ENCODE measurements at places on chromosomes 4 and X. TPM values are rescaled to one million over a fixed set of nuclear protein-coding genes. Genes with fewer than 3 reads are reported as not detected.

GRCh38 chr4:149727663-149728062, 88.0 kb downstream of the IQCM start:
- no peak overlapping the region for H3K27ac ChIP-seq
- DNase-seq: no peak
- no peaks in the 10 kb centered on the region for H3K36me3 ChIP-seq

The MAOA gene
- 7.4 TPM for total RNA-seq

DNA sequence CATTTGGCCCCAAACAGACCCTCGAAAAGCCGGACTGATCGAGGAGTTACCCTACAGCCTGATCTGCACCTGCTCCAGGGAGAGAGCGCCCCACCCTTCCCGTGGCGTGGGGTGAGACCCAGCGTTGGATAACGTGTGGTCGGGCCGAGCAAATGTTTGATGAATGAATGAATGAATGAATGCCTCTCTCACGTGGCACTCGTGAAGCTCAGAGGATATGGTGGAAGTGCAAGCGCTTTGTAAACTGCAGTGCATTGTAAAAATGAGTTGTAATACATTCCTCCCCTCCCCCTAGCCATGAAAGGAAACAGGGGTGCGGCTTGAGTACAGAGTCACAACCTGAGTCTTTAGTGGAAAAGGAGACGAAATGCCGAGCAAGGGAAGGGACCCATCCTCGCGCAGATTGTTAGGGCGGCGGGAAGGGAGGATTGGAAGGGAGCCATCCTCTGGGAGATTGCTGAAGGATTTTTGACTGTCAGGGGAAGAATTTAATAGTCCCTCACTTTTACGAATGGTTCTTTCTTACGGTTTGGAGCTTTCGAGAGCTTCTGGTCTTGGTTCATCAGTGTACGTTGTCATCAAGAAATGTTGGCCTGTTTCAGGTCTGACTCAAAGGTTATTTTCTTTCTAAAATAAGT, 772 bp upstream of the FBXW7 start:
- peaks cover 28% of the 10 kb centered on the region for H3K4me1 ChIP-seq
- H3K36me3 ChIP-seq: peaks cover 9% of the 10 kb centered on the region
- DNase-seq: peak; percentile 39

DNA sequence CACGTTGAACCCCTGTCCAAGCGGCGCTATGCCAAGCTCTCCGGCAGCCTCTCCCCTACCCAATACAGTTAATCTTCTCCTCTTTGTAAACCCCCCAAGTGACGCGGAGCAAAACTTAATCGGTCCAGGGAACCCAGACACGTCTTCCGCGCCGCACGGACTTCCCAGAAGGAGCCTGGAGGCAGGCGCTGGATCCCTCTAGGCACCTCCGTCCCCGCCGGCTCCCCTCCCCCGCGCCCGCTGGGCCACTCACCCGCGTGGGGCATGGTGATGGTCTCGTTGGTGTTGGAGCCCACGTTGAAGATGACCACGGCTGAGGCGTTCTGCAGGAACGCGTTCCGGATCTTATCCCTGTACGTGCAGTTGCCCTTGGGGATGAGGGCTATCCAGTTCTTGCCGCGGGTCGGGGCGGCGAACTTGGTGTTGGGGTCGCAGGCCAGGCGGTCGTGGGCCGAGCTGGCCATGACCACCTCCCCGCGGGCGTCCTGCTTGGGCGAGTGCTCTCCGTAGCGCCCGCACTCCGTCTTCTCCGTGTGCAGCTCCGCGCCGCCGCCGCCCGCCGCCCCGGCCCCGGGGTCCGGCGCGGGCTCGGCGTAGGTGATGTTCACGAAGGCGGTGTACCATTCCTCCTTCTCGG, 1.1 kb downstream of the RNF150 start:
- peak overlapping the region; percentile 78 for H3K4me3 ChIP-seq
- H3K36me3 ChIP-seq: no peaks in the 10 kb centered on the region
- no peak overlapping the region for H3K27ac ChIP-seq
- H3K4me1 ChIP-seq: peaks cover 4% of the 10 kb centered on the region
- no peak for DNase-seq
- H3K27me3 ChIP-seq: peaks cover 90% of the 10 kb centered on the region

GRCh38 chr4:5395781-5396180, 312.6 kb downstream of the EVC2 start:
- DNase-seq: no peak
- no peaks in the 10 kb centered on the region for H3K4me1 ChIP-seq
- H3K4me3 ChIP-seq: no peak overlapping the region
- H3K27me3 ChIP-seq: 0 out of 2 replicates have a peak, but pooled peaks cover 3% of the 10 kb centered on the region
- no peak overlapping the region for H3K27ac ChIP-seq
- H3K36me3 ChIP-seq: no peaks in the 10 kb centered on the region

DNA sequence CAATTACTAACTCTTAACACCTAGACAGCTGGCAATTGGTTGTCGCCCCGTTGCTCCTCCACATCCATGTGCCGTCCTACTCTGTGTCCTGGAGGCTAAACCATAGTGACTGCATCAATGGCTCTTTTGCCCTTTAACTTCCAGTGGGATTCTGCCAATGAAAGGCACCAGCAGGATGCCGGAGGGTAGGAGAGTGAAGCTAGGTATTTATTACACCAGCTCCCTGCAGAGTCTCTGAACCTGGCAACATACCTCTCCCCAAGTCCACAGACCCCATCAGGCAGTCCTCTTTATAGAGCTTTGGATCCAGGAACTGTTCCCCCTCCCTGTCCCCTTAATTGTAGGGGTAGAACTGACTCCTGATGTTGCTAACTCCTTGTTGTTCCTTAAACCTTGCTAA, 426.8 kb downstream of the HNRNPD start:
- no peak overlapping the region for H3K4me3 ChIP-seq
- H3K4me1 ChIP-seq: no peaks in the 10 kb centered on the region
- DNase-seq: no peak
- no peaks in the 10 kb centered on the region for H3K36me3 ChIP-seq
- peaks cover 8% of the 10 kb centered on the region for H3K27me3 ChIP-seq

DNA sequence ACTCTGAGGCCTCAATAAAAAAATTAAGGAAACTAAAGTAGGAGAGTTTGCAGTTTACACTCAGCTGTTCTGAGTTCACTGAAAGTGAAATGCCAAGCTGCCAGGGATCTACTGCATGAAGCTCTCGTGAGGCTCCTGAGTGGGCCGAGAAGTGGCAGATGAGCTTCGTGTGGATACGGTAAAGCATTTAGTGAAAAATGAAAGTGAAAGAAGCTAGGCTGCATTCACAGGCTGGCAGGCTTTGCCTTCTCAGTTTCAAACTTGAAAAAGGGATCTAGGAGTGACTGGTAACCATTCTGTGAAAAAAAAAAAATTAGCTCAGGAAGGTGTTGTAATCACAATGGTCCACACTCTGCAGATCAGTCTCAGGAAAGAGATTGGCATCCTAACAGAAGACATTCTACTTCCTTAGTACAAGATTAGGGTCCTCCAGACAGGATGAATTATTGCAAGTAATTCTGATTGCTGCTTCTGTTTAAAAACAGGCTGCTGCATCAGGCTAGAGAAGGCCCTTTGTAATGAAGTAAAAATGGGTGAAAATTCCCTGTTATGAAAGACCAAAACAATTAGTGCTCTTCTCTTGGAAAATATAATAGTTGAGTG, 679.9 kb downstream of the RPA4 start:
- H3K4me1 ChIP-seq: no peaks in the 10 kb centered on the region
- no peaks in the 10 kb centered on the region for H3K27me3 ChIP-seq
- no peak overlapping the region for H3K27ac ChIP-seq
- DNase-seq: peak; percentile 11

The CXCL11 gene
- not detected for total RNA-seq

The NAP1L5 gene
- total RNA-seq: not detected

The CLNK gene
- not detected for total RNA-seq

GRCh38 chr4:152810715-152811287, 31.0 kb downstream of the ARFIP1 start:
- H3K27me3 ChIP-seq: no peaks in the 10 kb centered on the region
- H3K4me1 ChIP-seq: peaks cover 5% of the 10 kb centered on the region
- H3K36me3 ChIP-seq: no peaks in the 10 kb centered on the region

DNA sequence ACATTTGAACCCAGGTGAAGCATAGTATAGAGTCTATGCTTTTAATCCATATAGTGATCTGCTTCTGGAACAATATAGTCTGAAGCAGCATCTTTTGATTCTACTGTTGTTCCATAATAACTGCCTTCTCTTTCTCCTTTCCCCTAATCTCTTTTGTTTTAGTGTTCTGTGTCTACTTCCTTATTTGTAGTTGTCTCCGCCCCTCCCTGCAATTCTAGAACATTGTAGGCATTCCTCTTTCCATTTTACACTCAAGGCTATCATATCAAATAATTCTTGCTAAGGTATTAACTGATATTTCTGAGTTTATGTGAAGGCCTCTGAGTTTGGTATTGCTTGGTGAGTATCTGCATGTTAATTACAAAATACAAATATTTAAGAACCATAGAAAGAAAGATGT, 11.6 kb downstream of the BLTP1 start:
- no peaks in the 10 kb centered on the region for H3K27me3 ChIP-seq
- no peak for DNase-seq
- no peak overlapping the region for H3K27ac ChIP-seq
- H3K4me3 ChIP-seq: no peak overlapping the region
- H3K36me3 ChIP-seq: no peaks in the 10 kb centered on the region
- no peaks in the 10 kb centered on the region for H3K4me1 ChIP-seq

DNA sequence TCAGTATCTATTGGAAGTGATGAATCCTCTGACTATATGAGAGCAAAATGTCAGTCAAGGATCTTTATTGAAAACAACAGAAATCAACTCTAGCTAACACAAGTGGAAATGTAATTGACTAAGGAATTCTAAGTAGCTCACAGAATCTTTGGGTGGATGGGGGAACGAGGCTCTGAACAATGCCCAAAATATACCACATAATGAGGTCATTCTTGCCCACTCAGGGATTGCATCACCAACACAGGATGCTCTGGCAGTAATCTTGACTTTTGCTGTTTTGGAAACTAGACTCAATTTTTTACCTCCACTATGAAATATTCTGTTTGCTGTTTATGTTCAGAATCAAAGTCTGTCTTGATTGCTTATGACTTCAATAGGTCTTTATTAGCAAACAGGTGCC, 127.4 kb upstream of the UNC5C start:
- no peaks in the 10 kb centered on the region for H3K36me3 ChIP-seq
- no peak overlapping the region for H3K4me3 ChIP-seq
- H3K27me3 ChIP-seq: no peaks in the 10 kb centered on the region
- H3K27ac ChIP-seq: peak overlapping the region; percentile 80
- DNase-seq: peak; percentile 18

The TET2 gene
- total RNA-seq: 5.8 TPM

The HSFX4 gene
- not detected for total RNA-seq

The CSN1S1 gene
- not detected for total RNA-seq

The HPGD gene
- total RNA-seq: 33.5 TPM

DNA sequence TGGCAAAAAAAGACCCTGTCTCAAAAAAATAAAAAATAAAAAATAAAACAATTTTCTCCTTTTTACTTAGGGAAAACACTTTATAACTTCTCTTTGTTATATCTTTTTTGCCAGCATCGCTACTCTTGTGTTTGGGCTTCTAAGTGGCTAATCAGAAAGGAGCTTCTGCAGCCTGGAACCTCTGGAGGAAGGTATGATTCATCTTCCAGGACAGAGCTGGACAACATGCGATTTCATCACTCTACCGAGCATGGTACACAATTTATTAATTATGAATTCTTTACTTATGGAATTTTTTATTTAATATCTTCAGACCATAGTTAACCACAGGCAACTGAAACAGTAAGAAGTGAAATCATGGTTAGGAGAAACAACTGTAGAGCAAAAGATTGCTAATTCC, 1254.3 kb upstream of the AGA start:
- H3K36me3 ChIP-seq: no peaks in the 10 kb centered on the region
- no peak overlapping the region for H3K4me3 ChIP-seq

- peak; percentile 26 for DNase-seq
- no peak overlapping the region for H3K4me3 ChIP-seq
- H3K27ac ChIP-seq: no peak overlapping the region
- H3K36me3 ChIP-seq: no peaks in the 10 kb centered on the region
These were observed 237.8 kb upstream of the ADGRL3 start for GRCh38 chr4:60962286-60962685.

The ATOH1 gene
- total RNA-seq: not detected

GRCh38 chrX:40224658-40225057, 126.9 kb upstream of the BCOR start:
- H3K4me3 ChIP-seq: no peak overlapping the region
- no peaks in the 10 kb centered on the region for H3K4me1 ChIP-seq
- no peak for DNase-seq
- no peak overlapping the region for H3K27ac ChIP-seq
- H3K27me3 ChIP-seq: no peaks in the 10 kb centered on the region

DNA sequence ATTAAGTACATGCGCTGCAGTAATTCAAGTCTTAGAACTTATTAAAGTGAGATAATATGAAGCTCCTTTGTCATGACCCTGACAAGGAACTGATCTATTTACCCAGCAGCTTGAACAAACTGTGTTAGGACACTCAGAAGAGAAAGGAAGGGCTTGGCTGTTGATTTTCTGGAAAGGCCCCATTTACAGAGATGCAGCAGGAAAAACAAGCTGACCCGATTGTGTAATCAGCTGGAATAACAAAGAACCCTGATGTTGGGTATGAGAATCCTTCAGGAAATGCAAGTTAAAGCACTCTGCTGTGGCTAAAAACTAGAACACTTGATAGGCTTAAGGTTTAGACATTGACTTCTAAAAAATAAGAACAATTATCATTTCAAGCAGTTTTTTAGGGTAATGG, 64.8 kb downstream of the TBC1D9 start:
- peak; percentile 26 for DNase-seq
- peaks cover 4% of the 10 kb centered on the region for H3K4me1 ChIP-seq
- H3K27me3 ChIP-seq: no peaks in the 10 kb centered on the region
- H3K36me3 ChIP-seq: no peaks in the 10 kb centered on the region
- no peak overlapping the region for H3K27ac ChIP-seq

- no peaks in the 10 kb centered on the region for H3K4me1 ChIP-seq
- no peak for DNase-seq
- H3K27me3 ChIP-seq: no peaks in the 10 kb centered on the region
These were observed 44.9 kb upstream of the BEND4 start for GRCh38 chr4:42197341-42197740.

DNA sequence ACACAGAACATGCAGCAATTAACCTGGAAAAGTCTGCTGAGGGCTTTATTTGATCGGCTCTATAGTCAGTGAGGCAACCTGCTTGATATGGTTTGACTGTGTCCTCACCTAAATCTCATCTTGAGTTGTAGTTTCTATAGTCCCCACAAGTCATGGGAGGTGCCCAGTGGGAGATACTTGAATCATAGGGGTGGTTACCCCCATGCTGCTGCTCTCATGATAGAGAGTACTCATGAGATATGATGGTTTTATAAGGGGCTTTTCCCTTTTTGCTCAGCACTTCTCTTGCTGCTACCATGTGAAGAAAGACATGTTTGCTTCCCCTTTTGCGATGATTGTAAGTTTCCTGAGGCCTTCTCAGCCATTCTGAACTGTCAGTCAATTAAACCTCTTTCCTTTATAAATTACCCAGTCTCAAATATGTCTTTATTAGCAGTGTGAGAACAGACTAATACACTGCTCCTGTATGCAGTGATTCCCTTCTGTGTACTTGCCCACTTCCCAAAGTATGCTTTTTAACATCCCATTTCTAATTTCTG, 78.2 kb downstream of the NPFFR2 start:
- no peak overlapping the region for H3K27ac ChIP-seq
- H3K36me3 ChIP-seq: no peaks in the 10 kb centered on the region
- H3K4me3 ChIP-seq: no peak overlapping the region
- peaks cover 30% of the 10 kb centered on the region for H3K4me1 ChIP-seq
- no peak for DNase-seq
- H3K27me3 ChIP-seq: no peaks in the 10 kb centered on the region

GRCh38 chr4:8205749-8206611, 6.9 kb downstream of the SH3TC1 start:
- H3K4me3 ChIP-seq: no peak overlapping the region
- H3K36me3 ChIP-seq: no peaks in the 10 kb centered on the region
- no peaks in the 10 kb centered on the region for H3K27me3 ChIP-seq
- DNase-seq: no peak

The MSX1 gene
- total RNA-seq: 7.5 TPM
